HuH-7 (cell line): ENCODE measurements at places on chromosomes 4 and X.

DNA sequence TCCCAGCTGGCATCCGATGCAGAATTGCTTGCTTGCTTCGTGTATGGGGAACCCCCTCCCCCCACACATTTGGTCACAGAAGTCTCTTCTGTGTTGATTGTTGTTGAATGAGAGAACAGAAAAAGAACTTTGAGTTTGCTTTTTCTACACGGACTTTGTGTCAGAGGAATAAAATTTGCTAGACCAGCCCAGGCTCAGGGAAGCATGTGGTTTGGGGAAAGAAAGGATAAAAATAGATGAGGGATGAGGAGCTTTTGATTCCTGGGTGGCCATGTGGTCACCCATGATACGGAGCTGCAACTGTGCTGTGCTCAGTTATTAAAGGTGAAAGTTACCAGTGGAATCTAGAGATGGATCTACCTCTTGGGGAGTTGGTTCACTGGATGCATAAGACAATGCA lies 34.2 kb upstream of the ESX1 start:
- DNase-seq: no peak

DNA sequence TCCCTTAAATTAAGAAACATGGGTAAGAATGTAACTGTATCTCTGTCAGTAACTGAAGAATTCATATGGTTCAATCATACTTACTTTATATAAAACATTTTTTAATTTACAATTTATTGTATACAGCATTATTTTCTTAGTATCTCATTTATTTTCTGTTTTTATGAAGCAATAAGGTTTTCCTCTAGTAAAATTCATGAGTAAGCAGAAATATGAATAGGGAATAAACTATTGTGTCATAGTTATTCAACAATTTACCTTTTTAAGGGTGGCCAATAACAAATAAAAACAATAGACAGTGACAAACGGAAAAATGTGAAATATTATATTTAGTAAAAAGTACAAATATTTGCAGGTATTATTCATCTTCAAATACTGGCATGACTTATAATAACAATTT lies 624.4 kb downstream of the TECRL start:
- DNase-seq: no peak

GRCh38 chrX:110000000-110000399 lies 2.9 kb upstream of the TMEM164 start:
- no peak for DNase-seq

- no peak for DNase-seq
Observed at GRCh38 chrX:14660970-14661369, 131.6 kb downstream of the GLRA2 start.

GRCh38 chr4:123849495-123849894 lies 452.9 kb downstream of the SPRY1 start:
- DNase-seq: no peak

- DNase-seq: no peak
Observed at GRCh38 chrX:102892103-102892502, 45.0 kb upstream of the RAB40AL start.

- DNase-seq: no peak
Observed at GRCh38 chr4:113882668-113883067, 96.8 kb downstream of the ARSJ start.

DNA sequence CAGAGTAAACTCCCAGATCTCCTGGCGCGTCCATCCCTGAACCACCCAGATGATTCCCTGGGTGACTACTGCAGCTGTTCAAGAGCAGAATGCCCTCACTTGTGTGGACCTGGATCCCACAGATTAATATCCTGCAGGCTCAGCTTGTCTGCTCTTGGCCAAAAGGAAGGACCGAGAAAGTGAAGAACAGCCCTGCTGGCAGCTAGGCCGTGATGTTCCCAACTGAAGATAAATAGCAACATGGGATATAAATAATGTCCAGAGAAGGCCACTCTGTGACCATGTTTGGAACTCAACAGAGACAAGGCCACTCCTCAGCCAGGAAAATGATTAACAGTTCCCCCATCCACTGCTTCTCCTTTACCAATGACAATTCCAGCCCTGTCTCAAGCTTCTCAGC lies 21.5 kb downstream of the SUPT20HL2 start:
- no peak for DNase-seq

DNA sequence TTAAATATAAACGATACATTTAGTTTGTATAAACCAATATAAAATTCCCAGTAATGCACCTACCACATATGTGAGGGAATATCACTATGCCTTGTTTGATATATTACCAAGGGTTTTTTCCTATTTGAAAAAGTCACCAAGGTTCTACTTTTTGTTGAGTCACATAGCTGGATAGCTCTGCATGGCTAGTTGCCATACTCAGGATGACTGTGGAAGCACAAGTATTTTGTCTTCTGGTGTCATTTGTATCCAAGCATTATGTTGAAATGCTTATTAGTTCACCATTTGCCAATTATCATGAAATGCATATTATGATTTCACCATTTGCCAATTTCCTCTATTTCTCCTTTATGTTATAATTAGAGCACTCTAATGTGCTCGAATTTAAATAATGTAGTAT lies 162.7 kb upstream of the TTC29 start:
- no peak for DNase-seq

- DNase-seq: no peak
Observed at GRCh38 chr4:141371206-141371605, 150.5 kb downstream of the ZNF330 start.

- DNase-seq: no peak
Observed at GRCh38 chr4:126172126-126172525, 857.4 kb downstream of the FAT4 start.

GRCh38 chr4:110184140-110184790 lies 14.2 kb downstream of the ELOVL6 start:
- no peak for DNase-seq

- DNase-seq: peak; percentile 62
Observed at GRCh38 chr4:74444891-74445642, at the start of gene AREG. Gene AREG, plus strand, starts transcription at chr4:74445136. Its CDS starts 210 bp downstream, at chr4:74445346.

- no peak for DNase-seq
Observed at GRCh38 chr4:101020956-101021355, 326.4 kb downstream of the PPP3CA start.

DNA sequence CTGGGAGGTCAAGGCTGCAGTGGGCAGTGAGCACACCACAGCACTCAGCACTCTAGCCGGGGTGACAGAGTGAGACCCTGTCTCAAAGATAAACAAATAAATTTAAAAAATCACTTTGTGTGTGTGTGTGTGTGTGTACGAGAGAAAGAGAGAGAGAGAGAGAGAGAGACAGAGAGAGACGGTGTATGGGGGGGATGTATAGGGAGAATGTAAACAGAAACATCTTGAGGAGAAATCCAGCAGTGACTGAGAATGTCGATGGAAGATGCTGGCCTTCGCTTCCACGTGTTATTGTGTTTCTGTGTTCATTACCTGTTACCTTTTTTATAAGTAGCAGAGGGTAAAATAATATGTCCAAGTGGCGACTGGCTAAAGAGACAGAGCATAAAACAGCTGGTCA lies 23.6 kb upstream of the RBPJ start:
- DNase-seq: no peak

DNA sequence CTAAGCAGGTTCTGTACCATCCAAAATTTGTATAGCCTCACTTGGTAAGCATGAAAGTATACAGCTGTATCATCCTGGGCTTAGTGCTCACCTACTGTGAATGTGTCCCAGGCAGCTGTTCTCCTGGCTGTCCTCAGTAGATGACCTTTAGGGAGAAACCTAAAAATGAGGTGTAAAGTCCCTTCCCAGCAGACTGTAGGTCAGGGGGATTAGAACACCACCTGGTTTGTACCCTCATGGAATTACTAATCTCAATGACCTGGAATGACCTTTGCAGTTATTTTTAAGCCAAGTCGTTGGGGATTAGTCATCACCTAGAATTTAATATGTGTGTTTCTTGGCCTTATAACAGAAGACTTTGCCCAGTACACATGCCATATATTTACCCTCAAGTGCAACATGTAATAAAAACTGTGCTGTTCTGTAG lies 39.1 kb upstream of the MBTPS2 start:
- DNase-seq: no peak

GRCh38 chr4:147761218-147761883 lies 29.5 kb downstream of the ARHGAP10 start:
- DNase-seq: no peak

DNA sequence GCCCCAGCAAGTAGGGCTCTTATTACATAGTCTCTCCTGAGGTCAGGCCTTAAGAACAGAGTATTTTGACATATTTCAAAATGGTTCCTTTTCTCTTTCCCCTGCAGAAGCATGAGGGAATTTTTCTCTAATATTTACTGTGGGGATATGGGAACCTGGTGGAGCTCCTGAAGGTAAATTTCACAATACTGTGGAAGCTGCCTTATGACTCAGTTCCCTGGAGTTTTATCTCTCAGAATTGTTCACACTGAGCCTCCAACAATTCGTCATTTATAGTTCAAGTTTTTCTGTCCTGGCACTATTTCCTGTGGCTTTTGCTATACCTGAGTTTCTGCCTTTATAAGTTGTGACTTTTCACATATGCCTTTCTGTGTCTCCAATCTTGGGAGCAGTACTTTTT lies 607.2 kb upstream of the NDST4 start:
- DNase-seq: no peak

DNA sequence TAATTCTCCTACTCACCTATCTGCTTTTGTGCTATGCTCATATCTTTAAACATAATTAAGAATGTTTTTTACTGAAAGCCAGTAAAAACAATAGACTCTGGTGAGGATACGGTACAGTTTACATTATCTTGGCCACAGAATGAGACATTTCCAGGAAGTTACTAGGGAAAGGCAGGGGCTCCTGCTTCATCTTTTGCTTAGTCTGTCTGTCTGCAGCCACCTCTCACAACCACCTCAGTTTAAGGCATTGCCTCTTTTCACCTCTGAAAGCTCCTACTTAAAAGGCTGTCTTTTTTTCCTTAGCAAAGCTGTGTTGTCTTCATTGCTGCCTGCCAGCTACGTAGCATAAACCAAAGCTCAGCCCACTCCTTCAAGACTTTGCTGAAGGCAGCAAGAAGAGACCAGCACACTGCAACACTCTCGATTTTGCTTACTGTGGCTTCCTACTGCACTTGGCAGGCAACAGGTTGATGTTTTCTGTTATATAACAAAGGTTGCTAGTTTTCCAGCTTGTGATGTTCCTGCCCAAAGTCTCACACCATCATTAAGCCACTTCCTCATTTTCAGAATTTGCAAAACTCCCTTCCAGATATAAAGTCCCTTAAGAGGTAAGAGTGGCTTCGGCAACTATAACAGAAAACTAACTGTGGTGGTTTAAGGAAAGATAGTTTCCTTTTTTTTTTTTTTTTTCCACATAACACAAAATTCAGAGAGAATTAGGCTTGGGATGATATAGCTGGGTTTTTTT lies 432.9 kb downstream of the GRXCR1 start:
- DNase-seq: no peak

GRCh38 chr4:145956288-145956890 lies 17.8 kb upstream of the ZNF827 start:
- DNase-seq: peak; percentile 40

GRCh38 chr4:113146876-113147358 lies 97.5 kb downstream of the ANK2 start:
- no peak for DNase-seq

DNA sequence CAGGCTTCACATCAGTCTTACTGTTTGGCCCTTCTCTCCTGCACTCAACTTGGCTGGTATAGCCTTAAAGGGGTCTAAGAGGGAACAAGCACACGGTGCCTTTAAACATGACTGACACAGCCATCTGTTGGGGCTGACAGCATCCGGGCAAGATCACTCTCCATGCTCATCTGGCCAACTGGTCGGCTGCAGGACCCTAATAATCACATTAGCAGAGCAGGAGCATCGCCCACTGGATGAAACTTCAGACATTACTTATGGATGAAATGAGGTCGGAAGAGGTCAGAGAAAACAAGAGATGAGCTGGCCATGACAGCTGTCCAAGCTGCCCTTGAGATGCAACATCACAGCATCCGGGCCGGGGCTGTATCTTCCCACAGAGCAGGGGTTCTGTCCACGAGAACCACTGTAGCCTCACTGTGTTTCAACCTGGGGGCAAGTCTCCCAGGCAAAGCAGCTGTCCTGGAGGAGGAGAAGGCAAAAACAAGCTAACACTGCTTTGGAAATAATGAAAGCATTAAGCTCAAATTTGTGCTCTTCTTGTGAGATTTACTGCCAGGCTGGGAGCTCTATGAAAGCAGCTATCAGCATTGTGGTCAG lies 94.4 kb upstream of the TTC29 start:
- no peak for DNase-seq
